ENCODE measurements at places on chromosomes 2 and 18.

DNA sequence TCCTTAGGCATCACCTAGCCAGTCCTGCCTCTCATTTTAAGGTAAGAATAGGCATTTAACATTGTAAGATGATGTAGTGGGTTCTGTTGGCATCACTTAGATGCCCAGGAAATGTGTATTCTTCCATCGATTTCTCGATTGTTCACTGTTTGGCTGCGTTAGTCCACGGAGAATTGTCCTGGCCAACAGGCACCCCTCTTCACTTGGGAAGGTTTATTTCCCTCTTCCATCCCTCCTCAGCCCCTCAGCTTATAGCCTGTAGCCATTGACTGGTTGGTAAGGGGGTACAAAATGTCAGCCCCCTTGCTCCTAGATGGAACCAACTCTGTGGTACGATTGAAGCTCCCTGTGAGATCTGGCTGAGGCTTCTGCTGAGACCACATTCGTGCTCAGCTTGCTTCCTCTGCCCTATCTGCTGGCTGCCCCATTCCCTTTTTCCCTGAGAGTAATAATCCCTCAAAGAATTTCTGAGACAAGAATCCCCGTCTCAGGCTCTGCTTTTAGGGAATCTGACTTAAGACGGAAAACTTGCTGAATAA lies 43.4 kb downstream of the PLEKHA3 start:
- H3K27ac ChIP-seq = no peak overlapping the region
- peak overlapping the region; percentile 85 for H3K4me3 ChIP-seq
- H3K36me3 ChIP-seq = no peaks in the 10 kb centered on the region
- no peaks in the 10 kb centered on the region for H3K27me3 ChIP-seq
- DNase-seq = peak; percentile 17

DNA sequence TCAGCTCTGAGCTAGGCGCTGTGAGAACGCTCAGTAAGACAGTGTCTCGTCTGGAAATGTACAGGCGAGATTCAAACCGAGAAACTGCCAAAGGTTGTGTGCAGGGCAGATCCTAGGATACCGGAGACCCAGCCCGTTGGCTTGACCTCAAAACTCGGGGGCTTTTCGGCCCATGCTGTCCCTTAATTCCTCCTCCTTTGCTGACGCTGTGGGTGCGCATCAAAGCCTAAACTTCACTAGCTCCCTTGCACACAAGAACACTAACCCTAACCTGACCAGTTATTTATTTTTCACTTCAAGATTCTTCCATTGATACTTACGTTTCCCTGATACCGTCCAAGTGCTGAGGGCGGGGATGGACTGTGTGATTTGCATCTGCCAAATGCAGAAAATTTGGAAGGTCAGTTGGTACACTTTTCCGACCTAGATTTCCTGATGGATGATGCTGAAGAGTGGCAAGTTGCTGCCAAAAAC lies 1.0 kb upstream of the AAK1 start:
- H3K4me1 ChIP-seq = peaks cover 15% of the 10 kb centered on the region
- DNase-seq = no peak
- peak overlapping the region; percentile 67 for H3K4me3 ChIP-seq
- no peak overlapping the region for H3K27ac ChIP-seq

DNA sequence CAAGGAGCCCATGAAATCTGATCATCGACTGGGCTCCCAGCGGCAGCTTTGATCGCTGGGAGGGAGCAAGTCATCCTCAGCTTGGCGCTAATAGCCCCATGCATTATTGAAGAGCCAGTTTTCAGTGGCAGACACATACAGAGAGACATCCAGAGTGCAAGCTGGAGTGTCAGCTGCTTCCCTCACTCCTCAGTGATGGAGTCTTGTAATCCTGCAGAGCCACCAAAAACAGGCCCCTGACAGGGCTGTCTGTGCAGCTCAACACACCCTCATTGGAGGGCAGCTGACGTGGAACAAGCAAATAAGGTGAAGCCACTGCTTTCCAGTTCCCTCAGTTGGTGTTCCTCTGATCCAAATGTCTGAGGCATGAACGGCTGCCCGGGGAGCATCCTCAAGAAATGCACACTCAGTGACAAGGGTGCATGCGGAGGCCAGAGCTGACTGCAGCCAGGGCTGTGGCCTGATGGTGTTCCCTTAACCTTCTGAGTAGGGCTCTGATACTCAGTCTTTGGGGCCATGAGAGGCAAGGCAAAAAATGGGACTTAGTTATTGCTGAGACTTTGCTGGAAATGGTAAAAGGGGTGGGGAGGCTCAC lies 97.4 kb downstream of the RHOB start:
- DNase-seq = no peak
- no peaks in the 10 kb centered on the region for H3K27me3 ChIP-seq
- H3K27ac ChIP-seq = no peak overlapping the region
- no peaks in the 10 kb centered on the region for H3K4me1 ChIP-seq

DNA sequence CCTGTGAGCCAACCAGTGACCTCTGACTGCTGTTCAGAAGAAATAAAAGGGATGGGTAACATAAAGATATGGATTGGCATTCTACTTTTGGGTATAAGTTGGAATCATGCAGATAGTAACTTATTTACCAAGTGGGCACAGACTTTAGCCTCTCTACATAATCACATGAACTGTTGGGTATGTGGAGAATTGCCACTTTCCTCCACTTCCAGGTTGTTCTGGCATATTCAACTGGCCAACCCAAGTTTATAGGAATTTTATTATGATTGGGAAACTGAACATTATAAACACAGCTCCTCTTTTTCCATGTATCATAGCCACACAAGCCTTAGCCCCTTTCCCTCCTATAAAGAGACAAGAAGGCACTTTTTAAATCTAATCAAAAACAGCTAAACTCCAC lies 179.3 kb downstream of the RNF152 start:
- H3K4me3 ChIP-seq = no peak overlapping the region
- H3K36me3 ChIP-seq = no peaks in the 10 kb centered on the region
- no peaks in the 10 kb centered on the region for H3K27me3 ChIP-seq
- peaks cover 7% of the 10 kb centered on the region for H3K4me1 ChIP-seq
- no peak overlapping the region for H3K27ac ChIP-seq
- DNase-seq = no peak

DNA sequence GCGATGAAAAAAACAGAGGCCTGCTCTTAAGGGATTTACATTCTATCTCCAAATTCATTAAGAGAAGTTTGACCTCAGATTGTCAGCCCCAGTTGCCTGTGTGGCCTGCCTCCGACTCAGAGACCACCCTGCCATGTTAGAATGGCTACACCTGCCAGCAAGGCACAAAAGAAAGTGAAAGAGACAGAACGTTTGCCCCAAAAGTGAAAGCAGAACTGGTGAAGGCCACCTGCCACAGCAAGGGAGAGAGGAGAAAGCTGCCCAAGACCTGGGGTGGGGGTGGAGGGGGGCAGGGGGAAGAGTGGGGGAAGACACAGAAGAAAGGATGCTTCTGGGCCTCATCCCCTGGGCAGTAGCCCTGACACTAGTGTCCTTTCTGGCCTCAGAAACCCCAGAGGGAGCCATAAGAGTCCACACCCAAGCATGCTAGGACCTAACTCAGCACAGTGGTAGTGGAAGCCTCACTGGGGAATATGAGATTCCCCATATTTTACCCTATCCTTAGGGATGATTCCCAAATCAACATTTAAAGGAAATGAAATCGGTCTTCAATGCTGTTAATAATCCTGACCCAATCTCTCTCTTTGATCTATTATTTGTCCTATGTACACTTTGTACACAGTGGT lies 389.7 kb downstream of the TXNL1 start:
- H3K4me1 ChIP-seq = no peaks in the 10 kb centered on the region
- no peak for DNase-seq
- H3K27me3 ChIP-seq = no peaks in the 10 kb centered on the region

DNA sequence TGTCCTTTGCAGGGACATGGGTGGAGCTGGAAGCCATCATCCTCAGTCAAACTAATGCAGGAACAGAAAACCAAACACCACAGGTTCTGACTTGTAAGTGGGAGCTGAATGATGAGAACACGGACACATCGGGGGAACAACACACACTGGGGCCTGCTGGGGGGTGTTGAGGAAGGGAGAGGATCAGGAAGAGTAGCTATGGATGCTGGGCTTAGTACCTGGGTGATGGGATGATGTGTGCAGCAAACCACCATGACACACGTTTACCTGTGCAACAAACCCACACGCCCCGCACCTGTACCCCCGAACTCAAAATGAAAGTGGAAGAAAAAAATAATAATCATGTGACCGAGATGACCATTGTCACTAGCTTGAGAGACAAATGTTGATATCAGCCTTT lies 114.7 kb downstream of the NDUFA10 start:
- no peaks in the 10 kb centered on the region for H3K36me3 ChIP-seq
- H3K27ac ChIP-seq = no peak overlapping the region
- H3K27me3 ChIP-seq = no peaks in the 10 kb centered on the region
- no peaks in the 10 kb centered on the region for H3K4me1 ChIP-seq
- H3K4me3 ChIP-seq = no peak overlapping the region
- no peak for DNase-seq

DNA sequence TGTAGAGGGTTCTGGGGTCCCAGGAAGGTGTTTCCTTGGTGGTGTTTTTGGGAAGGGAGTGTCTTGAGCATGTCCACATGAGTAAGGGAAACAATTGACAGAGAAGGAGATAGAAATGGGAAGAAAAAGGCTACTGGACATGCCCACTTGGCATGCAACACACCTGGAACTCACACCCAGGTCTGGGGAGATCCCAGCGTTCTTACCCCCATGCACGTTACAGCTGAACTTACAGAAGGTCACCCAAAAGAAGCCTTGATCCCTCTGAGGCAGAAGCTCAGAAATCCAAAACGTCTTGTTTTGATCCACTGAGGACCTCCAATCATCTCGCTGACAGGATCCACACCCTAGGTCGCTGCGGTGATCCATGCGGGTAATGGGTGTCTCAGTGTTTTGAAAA lies 142.0 kb downstream of the ZNF516 start:
- H3K27me3 ChIP-seq = no peaks in the 10 kb centered on the region
- H3K4me1 ChIP-seq = no peaks in the 10 kb centered on the region
- no peak for DNase-seq
- no peaks in the 10 kb centered on the region for H3K36me3 ChIP-seq

GRCh38 chr2:200725596-200725995 lies 86.1 kb upstream of the BZW1 start:
- no peak for DNase-seq
- no peak overlapping the region for H3K4me3 ChIP-seq
- H3K27ac ChIP-seq = no peak overlapping the region

GRCh38 chr18:75742516-75742915 lies 315.0 kb upstream of the SMIM21 start:
- H3K36me3 ChIP-seq = no peaks in the 10 kb centered on the region
- no peaks in the 10 kb centered on the region for H3K27me3 ChIP-seq
- no peak overlapping the region for H3K4me3 ChIP-seq

DNA sequence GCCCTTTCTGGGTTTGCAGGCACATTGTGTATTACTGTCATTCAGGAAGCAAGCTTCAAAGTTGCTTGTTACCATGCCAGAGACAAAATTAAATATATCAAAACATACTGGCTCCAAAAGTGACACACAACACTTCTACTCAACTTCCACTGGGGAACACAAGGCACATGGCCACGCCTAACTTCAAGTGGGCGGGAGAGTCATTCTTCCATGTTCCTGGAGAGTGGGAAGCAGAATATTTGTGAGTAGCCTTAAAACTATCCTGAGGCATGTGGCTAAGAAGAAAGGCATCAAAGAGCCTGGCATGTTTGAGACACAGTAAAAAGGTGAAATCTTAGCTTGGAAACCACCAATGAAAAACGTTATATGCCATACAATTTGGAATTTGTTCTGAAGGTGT lies 90.5 kb upstream of the TACR1 start:
- H3K27ac ChIP-seq = no peak overlapping the region
- DNase-seq = no peak
- no peaks in the 10 kb centered on the region for H3K4me1 ChIP-seq
- no peaks in the 10 kb centered on the region for H3K36me3 ChIP-seq
- H3K27me3 ChIP-seq = no peaks in the 10 kb centered on the region

- no peaks in the 10 kb centered on the region for H3K4me1 ChIP-seq
- H3K27me3 ChIP-seq = no peaks in the 10 kb centered on the region
- no peak overlapping the region for H3K4me3 ChIP-seq
- DNase-seq = no peak
- no peak overlapping the region for H3K27ac ChIP-seq
Measured at GRCh38 chr18:38909972-38910371, 1344.4 kb upstream of the CELF4 start.

- H3K27me3 ChIP-seq = no peaks in the 10 kb centered on the region
- H3K4me3 ChIP-seq = no peak overlapping the region
- no peaks in the 10 kb centered on the region for H3K4me1 ChIP-seq
- DNase-seq = no peak
- no peak overlapping the region for H3K27ac ChIP-seq
- H3K36me3 ChIP-seq = no peaks in the 10 kb centered on the region
Measured at GRCh38 chr2:111149882-111150455, 29.3 kb downstream of the BCL2L11 start.

- H3K4me1 ChIP-seq = no peaks in the 10 kb centered on the region
- DNase-seq = no peak
- H3K27me3 ChIP-seq = no peaks in the 10 kb centered on the region
- H3K27ac ChIP-seq = no peak overlapping the region
- no peak overlapping the region for H3K4me3 ChIP-seq
- H3K36me3 ChIP-seq = no peaks in the 10 kb centered on the region
Measured at GRCh38 chr18:67425672-67426071, 90.8 kb downstream of the DSEL start.

DNA sequence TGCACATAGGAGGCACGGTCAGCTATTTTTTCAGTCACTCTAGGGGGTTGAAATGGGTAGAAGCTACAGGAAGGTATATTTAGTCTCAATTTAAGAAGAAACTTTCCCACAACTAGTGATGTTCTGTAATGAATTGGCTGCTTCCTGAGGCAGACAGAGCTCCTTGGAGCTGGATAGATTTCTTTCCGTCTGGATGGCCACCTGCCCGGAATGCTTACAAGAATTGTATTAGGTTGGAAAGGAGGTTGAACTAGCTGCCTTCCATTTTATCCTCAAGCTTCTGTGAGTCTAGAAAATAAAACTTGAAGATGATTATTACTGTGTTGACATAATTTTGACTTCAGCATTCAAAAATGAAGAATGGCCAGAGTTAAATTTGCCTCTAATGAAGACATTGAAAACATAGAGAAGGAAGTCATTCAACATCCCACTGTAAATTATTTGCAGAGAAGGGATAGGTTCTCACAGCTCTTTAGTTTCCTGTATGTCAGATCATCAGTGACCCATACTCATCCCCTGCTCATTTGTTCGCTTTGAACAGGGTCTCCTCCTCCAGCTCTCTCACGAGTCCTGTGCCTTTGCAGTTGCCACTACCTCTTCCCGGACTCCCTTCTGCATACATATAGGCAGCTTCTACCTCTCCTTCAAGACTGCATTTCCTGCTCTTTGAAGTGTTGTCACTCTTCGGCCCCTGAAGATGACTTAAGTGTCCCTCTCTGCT lies 88.8 kb downstream of the CRIM1 start:
- H3K4me3 ChIP-seq = no peak overlapping the region
- H3K27ac ChIP-seq = no peak overlapping the region
- H3K4me1 ChIP-seq = peaks cover 8% of the 10 kb centered on the region

- H3K4me1 ChIP-seq = peaks cover 2% of the 10 kb centered on the region
- no peaks in the 10 kb centered on the region for H3K36me3 ChIP-seq
- no peak for DNase-seq
- no peak overlapping the region for H3K4me3 ChIP-seq
Measured at GRCh38 chr2:134412639-134412999, 158.7 kb downstream of the MGAT5 start.
